ENCODE measurements at places on chromosomes 7 and 10.

DNA sequence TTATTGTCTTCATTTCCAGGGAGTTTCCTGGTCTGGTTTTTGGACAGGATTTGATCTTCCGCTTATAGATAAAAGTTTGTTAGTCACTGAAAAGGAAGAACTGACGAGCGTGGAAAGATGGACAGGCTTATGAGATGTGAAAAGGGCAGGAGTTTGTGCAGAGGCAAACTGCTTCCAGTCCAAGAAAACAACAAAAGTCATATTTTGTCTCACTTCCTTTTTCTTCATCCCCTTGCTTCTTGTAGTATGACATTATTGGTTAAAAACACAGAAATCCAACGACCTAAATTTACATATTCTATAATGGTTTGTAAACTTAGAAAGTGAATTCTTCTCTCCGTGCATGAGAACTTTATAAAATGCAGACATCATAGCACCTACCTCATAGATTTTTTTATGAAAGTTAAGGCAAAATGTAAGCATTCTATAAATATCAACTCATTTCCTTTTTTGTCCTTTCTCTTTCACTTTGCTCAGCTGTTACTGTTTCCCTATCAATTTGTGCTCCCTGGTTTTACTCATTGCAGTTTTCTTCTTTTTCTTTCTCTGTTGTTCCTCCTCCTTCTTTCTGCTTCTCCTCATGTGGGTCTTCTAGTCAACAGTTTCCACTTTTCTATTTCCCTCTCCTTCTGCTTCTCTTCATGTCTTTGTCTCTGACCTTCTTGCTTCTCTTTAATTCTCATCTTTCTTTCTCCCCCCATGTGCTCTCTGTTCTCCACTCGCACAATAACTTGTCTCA, 370.2 kb downstream of the ARL4A start:
- DNase-seq, result peak; percentile 60
- H3K4me3 ChIP-seq, result peak overlapping the region; percentile 90
- no peaks in the 10 kb centered on the region for H3K36me3 ChIP-seq

DNA sequence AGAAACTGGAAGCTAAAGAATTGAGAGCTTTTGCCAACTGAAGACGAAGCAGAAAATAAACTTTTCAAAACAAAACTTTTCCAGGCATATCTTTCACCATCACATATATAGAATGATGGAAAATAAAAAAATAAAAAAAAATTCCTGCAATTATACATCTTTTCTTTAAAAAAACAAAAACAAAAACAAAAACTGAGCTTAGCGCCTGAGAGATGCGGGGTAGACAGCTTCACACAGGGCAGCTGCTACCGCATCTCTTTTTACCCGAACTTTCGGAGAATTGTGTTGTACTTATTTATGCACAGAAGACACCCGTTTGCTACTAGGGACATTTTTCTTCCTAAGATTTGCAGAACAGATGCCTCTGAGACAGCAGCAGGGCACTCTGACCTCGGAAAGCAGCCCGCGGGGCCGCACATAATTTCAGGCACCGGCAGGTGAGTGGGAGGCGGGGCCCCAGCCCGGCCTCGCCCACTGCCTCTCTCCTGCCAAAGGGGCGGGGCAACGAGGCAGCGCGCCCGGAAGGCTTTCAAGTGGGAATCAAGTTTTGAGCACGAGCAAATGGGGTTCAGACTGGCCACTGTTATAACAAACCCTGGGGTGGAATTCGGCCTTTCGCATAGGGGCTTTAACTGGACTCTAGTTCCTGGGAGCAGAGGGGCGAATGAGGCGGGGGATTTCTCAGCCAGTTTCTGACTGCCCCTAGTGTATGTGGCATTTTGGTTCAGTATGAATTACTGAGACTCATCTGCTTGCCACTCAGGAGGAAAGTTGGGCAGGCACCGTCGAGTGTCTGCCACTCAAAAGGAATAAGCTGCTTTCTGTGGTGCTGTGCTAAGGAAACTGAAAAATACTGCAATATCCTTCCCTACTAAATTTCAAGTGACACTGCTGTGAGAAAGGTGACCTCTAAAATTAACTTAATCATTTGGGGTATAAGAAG, 18.5 kb upstream of the FAM133B start:
- H3K36me3 ChIP-seq, result no peaks in the 10 kb centered on the region
- H3K27ac ChIP-seq, result no peak overlapping the region
- no peaks in the 10 kb centered on the region for H3K27me3 ChIP-seq
- no peak for DNase-seq

DNA sequence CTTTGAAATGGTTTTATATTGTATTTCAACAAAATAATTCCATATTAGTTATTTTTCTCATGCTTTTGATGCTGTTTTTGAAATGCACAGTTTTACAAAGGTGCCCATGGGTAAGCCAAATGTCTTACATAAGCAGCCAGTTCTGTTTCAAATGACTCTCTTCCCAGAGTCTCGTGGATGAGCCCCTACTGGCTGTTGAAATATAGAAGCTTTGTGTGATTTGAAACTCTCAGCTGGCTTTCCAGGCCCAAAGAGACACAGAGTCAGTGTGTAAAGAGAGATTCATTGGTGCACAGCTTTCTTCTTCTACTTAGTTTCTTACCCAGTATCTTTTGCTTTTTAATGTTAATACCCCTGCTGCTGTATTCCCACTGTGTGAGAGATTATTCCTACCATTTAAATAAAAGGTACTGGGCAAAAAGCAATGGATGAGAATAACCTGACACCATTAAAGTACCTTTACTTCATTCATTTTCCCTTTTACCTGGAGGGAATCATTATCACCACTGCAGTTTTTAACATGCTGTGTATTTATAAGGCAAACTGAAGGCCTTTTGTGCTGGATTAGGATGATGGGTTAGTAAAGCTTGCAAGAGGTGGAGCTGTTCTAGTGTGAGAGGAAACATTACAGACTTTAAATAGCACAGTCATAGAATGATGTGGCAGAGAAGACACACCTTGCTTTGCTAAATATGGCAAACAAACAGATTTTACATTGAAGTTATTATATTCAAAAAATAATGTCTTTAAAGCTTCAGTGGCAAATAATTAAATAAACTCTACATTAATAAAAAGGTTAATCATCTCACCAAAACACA, 415.1 kb downstream of the THSD7A start:
- H3K4me1 ChIP-seq, result no peaks in the 10 kb centered on the region
- no peaks in the 10 kb centered on the region for H3K27me3 ChIP-seq
- DNase-seq, result no peak
- no peak overlapping the region for H3K27ac ChIP-seq
- no peak overlapping the region for H3K4me3 ChIP-seq

GRCh38 chr7:158944195-158944594, 87.8 kb downstream of the DYNC2I1 start:
- no peak overlapping the region for H3K4me3 ChIP-seq
- H3K4me1 ChIP-seq, result no peaks in the 10 kb centered on the region
- H3K27me3 ChIP-seq, result no peaks in the 10 kb centered on the region

- no peak overlapping the region for H3K4me3 ChIP-seq
- DNase-seq, result no peak
- H3K27me3 ChIP-seq, result peaks cover 28% of the 10 kb centered on the region
- H3K27ac ChIP-seq, result no peak overlapping the region
- no peaks in the 10 kb centered on the region for H3K4me1 ChIP-seq
Observed at GRCh38 chr10:103814105-103814504, 41.3 kb downstream of the SH3PXD2A start.

GRCh38 chr7:119197877-119198527, 973.5 kb downstream of the ANKRD7 start:
- no peaks in the 10 kb centered on the region for H3K36me3 ChIP-seq
- no peaks in the 10 kb centered on the region for H3K4me1 ChIP-seq
- H3K27me3 ChIP-seq, result peaks cover 3% of the 10 kb centered on the region
- no peak for DNase-seq

DNA sequence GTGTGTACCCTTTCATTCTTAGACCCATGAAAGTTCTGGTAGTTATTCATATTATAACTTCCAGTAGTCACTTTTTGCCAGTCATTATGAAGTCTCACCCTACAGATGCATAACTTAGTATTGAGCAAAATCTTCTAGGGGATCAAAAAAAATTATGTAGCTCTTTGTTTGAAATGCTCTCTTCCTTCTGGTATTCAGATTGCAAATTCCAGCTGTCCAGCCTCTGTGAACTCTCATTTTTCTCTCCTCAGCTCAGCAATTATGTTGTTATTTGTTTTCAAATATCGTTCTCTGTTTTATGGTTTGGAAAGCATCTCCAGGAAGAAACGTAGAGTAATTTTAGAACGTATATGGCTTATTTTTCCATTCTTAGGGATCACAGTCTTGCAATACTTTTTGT, 442.5 kb downstream of the SEMA3D start:
- no peak for DNase-seq
- no peaks in the 10 kb centered on the region for H3K36me3 ChIP-seq
- no peak overlapping the region for H3K27ac ChIP-seq
- no peaks in the 10 kb centered on the region for H3K4me1 ChIP-seq

GRCh38 chr7:6248581-6248980, 23.8 kb downstream of the CYTH3 start:
- peaks cover 7% of the 10 kb centered on the region for H3K4me1 ChIP-seq
- no peaks in the 10 kb centered on the region for H3K27me3 ChIP-seq
- no peak for DNase-seq
- H3K36me3 ChIP-seq, result no peaks in the 10 kb centered on the region

DNA sequence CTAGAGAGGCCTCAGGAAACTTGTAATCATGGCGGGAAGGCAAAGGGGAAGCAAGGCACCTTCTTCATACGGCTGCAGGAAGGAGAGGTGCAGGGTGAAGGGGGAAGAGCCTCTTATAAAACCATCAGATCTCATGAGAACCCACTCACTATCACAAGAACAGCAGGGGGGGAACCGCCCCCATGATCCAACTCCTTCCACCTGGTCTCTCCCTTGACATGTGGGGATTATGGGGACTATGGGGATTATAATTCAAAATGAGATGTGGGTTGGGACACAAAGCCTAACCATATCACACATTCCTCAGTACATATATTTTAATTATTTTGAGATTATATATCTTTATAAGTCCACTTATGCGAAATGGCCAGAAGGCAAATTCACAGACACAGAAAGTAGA, 8.9 kb downstream of the HK1 start:
- H3K27me3 ChIP-seq, result peaks cover 24% of the 10 kb centered on the region
- no peak overlapping the region for H3K4me3 ChIP-seq
- H3K4me1 ChIP-seq, result no peaks in the 10 kb centered on the region

DNA sequence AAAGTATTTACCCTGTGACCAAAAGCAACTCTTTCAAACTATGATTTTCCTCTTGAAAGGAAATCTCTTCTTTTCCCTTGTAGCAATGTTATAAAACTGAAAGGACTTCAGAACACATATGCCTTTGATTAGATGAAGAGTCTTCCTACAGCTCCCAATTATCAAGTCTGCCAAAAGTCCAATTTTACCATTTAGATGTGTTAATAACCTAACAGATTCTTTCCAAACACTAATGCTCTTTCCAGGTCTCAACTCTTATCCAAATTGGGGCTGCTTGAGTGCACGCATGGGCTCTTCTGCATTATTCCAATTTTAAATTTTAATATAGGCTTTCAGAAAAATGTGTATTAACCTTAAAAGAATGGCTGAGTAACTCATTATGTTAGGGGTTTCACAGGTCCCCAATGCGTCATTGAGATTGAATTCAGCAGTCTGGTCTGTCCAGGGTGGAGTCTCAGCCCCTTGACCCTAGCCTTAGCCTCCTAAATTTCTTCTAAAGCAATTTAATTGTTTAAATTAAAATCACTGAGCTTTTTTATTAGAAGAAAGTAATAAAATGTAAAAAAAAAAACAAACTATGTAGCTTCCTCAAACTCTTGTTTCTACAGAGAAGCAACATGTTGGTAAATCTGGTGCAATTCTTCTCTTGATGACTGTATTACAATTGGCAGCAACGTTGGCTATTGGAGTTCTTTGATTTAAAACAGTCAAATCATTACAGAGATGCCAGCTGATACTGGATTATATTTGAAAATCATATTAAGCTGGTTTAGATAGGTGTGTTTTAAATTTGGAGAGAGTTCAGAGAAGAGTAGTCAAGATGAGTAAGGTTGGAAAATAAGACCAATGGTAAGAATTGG, 170.4 kb downstream of the DKK1 start:
- peaks cover 5% of the 10 kb centered on the region for H3K4me1 ChIP-seq
- no peaks in the 10 kb centered on the region for H3K36me3 ChIP-seq
- H3K27ac ChIP-seq, result no peak overlapping the region
- H3K27me3 ChIP-seq, result no peaks in the 10 kb centered on the region
- no peak for DNase-seq

DNA sequence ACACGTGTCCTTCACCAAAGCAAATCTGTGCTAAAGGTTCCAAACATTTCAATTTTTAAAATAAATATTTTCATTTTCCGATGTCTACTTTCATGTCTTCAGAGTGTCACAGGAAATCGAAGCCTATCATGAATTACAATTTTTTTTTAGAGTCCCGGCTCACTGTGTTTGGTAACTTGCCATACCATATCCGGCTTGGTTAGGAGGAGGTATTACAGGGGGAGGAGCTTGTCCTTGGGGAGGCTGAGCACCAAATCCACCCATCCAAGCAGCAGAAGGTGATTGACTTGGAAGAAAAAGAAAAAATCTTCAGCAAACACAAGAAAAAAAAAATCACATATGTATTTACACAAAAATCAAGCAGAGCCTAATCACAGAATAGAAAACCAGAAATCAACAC, 21.3 kb downstream of the TIAL1 start:
- no peak for DNase-seq
- no peaks in the 10 kb centered on the region for H3K27me3 ChIP-seq
- no peak overlapping the region for H3K27ac ChIP-seq
- H3K4me1 ChIP-seq, result peaks cover 6% of the 10 kb centered on the region

DNA sequence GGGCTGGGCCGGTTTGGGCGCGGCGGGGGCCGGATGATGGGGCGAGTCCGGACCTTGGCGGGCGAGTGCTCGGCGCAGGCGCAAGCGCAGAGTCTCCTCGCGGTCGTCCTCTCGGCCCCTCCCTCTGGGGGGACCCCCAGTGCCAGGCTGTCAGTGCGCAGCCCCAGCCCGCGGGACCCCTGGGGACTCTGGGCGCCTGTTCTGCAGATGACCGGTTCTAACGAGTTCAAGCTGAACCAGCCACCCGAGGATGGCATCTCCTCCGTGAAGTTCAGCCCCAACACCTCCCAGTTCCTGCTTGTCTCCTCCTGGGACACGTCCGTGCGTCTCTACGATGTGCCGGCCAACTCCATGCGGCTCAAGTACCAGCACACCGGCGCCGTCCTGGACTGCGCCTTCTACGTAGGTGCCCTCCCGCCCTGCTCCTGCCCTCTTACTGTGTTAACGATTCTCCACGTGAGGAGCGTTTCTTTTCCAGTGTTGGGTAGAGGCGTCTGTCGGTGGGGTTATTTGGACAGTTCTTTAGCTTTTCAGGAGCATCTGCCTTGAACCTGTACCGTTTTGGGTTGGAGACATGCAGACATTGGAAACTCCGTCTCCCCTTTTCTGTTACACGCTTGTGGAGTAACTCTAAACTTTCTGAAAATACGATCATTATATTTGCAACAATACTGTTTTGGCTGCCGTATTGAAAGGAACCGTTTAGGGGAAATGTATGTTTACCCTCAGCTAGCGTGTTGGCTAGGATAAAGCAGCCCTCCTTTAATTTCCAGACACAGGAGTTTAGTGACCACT, 706 bp downstream of the BUB3 start:
- peaks cover 53% of the 10 kb centered on the region for H3K4me1 ChIP-seq
- peaks cover 27% of the 10 kb centered on the region for H3K36me3 ChIP-seq
- H3K4me3 ChIP-seq, result peak overlapping the region; percentile 100
- DNase-seq, result no peak
- H3K27ac ChIP-seq, result peak overlapping the region; percentile 96
- H3K27me3 ChIP-seq, result peaks cover 5% of the 10 kb centered on the region

Measured in naive B cell (primary cell).